Suppressor macrophage treated with lipopolysaccharide for 1 hour (primary cell): ENCODE measurements at places on chromosomes 3 and 15.

DNA sequence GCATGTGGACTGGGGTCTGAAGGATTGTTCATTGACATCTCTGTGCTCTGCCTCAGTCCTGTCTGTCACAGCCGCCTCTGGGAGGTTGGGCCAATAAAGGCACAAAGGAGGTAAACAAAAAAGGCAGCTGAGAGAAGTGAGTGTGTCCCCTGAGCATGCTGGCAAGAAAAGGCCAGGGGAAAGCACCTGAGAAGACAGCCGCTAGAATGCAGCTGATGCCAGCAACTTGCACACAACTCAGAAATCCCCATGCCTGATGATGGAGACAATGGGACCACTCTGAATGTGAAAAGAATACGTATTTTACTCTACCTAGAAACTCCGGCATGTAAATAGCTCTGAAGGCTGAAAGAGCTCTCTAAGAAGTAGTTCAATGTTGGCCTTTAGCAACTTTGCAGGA, 118.7 kb downstream of the KCNH8 start:
- peak; percentile 1 for DNase-seq

GRCh38 chr3:160049565-160049964, 60.9 kb downstream of the IL12A start:
- peak; percentile 16 for DNase-seq

- DNase-seq: no peak
Observed at GRCh38 chr15:59307165-59307537, 65.5 kb downstream of the MYO1E start.

GRCh38 chr3:129317014-129317771, 38.5 kb downstream of the HMCES start:
- no peak for DNase-seq

DNA sequence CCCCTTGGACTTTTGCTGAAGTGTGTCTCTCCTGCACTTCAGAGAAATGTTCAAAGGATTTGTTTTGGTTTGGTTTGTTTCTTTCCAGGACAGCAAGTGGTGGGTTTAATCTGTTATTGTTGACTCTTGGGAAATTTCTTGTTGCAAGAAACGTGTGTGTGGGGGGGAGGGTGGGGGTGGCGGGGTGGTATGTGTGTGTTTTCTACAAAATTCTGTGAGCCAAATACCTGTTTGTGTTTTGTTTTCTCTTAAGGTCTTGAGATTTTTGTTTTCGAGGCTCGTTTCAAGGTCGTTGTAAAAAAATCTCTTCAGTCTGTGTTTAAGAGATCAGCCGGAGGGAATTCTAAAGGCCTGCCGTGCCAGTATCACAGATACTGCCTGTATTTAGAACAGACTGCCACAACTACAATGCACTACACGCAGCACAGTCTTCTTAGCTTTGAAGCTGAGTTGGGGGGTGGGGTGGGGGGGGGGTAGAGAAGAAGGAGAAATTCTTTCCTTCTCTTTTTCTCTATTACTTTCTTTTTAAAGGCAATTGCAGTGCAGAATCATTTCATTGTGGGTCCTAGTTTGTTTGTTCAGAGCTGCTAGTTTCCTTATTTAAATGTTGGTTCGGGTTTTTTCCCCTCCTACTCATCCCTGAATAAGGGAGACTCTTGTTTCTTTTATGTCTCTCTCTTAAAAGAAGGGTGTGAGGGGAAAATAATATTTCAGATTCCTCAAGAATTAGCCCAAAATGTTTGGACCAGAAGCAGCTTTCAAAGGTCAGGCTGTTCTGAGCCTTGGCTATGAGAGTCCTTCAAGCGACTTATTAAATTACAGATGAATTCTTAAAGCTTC, 1.4 kb upstream of the BCL6 start:
- peak; percentile 73 for DNase-seq

DNA sequence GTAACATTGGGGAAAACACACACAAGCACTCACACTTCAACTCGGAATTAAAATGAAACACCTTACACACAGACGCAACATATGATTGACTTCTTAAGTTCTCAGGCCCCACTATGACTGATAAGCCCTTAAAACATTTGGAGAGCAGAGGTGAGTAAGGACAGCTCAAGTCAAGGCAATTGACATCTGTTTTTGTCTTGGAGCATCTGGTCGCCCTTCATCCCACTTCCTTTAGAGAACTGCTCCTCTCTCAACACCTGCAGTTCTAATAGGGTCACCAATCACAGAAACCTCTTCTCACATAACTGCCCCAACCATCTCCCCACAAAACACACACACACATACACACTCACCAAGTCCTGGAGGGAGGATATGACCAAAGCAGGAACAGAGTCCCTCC, 43.4 kb downstream of the ERC2 start:
- DNase-seq: no peak

GRCh38 chr15:68580026-68580882, 1.5 kb downstream of the CORO2B start:
- no peak for DNase-seq

DNA sequence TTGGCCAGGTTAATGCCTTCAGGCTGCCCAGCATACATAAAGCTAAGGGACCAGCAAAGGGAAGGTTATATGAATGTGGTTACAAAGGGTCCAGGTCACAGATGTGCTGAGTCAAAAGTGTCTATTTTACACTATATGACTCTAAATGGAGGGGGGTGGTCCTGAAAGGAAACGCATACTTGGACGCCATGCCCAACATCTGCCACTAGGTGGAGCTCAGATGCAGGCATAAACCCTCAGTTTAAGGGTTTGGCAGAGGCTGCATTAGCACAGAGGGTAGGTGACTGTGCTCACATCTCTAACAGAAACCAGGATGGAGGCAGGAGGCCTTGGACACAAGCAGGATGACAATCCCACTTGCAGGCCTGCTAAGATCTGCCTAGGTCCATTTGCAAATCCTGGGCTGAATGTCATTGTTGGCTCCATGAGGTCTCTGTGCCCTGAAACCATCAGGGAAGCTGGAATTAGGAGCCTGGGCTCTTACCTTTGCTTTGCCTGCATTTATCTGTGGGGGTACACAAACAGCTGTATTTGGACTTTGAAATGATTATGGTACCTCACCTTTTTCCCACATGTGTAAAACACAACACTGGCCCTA, 55.8 kb downstream of the ZNF621 start:
- peak; percentile 74 for DNase-seq

GRCh38 chr3:128271536-128272332, 118.5 kb downstream of the EEFSEC start:
- no peak for DNase-seq

- DNase-seq: no peak
Observed at GRCh38 chr3:47411696-47412452, 31.1 kb downstream of the PTPN23 start.

GRCh38 chr15:40069178-40070165, 30.5 kb upstream of the SRP14 start:
- DNase-seq: peak; percentile 28

GRCh38 chr3:54663501-54664011, 264.3 kb downstream of the LRTM1 start:
- DNase-seq: no peak

GRCh38 chr15:101801048-101801447, 2.3 kb upstream of the OR4F6 start:
- no peak for DNase-seq

GRCh38 chr3:155326244-155326643, 32.8 kb upstream of the STRIT1 start:
- no peak for DNase-seq

GRCh38 chr15:82554351-82554750, 14.1 kb upstream of the RPS17 start:
- DNase-seq: no peak

- no peak for DNase-seq
Observed at GRCh38 chr3:184784731-184785500, 27.1 kb upstream of the VPS8 start.

DNA sequence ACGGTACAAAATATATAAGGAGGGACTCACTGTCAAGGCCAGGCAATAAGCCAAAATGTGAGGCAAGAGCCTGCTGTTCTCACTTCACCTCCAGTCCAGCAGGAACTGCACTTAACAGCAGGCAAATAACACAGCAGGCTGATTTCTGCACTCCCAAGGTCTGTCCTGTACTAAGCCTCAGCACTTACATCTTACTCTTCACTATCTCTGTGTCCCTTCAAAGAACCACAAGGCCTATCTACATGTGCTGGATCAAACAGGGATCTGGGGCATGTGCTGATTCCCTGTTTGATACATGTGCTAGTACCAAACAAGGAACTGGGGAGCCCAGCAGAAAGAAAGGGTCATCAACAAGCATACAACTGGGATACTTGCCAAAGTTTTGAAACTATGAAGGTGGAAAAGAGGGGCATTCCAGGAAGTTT, 22.2 kb downstream of the UACA start:
- peak; percentile 82 for DNase-seq

GRCh38 chr3:31878231-31878838, 102.7 kb downstream of the OSBPL10 start:
- DNase-seq: no peak

DNA sequence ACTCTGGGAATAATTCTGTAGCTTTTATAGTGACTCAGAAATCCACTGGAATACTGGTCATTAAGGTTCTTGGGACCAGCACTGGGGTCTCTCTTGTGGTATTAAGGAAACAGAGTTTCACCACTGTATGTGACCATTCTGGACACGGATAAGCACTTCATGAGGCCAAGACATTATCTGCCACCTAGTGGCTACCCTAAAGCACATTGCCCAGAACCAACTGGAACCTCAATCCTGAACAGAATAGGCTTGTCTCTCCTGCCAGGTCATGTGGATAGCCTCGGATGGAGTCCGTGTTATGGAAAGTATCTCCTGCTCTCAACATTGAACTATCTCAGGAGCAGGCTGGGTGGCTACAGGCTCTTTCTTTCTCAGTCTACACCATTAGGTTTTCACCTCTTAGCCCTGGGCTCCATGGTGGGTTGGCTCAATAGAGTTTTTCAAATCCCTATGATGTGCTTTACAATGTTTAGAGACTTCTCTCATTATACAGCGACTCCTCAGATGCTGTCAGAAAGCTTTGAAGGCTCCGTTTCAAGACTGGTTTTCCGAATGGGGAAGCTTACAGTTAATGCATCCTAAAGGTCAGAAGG, 167.6 kb upstream of the ST8SIA2 start:
- peak; percentile 15 for DNase-seq

DNA sequence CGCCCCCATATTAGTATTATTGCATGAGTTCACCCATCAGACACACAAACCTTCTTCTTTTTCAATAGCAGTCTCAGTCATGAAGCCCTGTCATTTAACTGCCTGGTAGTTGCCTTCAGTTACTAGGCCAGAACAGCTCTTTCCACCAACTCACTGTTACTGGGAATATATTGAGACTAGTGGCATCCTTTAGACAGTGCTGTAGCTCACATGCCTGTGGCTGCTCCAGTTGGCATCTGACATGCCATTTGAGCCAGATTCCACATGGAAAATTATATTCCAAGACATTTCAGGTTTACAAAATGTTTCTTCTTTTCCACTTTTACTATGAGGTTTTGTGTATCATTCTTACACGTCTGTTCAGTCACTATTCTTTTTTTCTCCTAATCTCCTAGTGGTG, 146.1 kb downstream of the GHSR start:
- no peak for DNase-seq

DNA sequence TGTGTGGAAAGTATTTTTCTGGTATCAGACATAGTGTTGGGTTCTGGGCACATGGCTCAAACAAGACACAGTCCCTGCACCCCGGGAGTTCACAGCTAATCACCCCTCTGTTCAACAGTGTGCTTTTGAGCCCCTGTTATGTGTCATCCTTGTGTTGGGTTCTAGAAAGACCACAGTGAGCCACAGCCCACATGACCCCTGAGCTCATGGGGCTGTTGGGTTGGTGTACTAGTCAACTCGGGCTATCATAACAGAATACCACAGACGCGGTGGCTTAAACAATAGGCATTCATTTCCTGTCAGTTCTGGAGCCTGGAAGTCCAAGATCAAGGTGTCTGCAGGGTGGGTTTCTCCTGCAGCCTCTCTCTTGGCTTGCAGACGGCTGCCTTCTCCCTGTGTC, 100.0 kb downstream of the DNAJB8 start:
- no peak for DNase-seq

DNA sequence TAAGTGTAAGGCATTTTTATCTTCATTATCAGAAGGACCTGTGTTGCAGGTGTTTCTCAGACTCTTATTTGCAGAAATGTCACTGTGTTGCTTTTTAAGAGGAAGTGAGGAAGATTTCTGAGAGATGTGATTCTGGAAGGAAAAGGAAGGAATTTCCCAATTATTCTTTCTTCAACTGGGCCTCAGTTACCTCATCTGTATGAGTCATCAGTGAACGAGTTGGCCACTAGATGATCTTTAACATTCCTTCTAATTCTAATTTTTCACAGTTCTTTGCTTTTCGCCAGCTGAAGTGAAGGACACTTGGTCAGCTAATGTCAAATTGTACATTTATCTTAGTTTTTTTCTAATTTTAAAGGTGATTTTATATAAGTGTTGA, 28.9 kb downstream of the CLEC3B start:
- peak; percentile 76 for DNase-seq

DNA sequence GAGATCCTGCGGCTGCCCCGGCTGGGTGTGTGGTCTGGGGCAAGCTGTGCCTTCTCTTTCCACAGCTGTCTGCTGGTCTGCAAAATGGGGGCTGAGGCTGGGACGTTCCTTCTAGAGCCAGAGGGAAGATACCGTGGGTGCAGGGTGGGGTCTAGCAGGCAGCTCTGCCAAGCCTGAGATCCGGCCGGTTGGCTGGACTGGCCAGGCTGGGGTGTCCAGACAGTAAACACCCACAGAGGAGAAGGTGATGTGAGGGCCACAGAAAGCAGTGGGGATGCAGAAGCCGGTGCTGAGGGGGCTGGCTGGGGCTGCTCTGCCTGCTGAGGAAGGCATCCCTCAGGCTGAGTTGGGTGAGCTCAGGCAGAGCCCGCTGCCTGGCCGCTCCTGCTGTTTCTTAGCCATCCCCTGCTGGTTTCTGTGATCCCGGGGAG, 46.1 kb downstream of the FBLN2 start:
- no peak for DNase-seq

GRCh38 chr3:85710490-85710889, 751.7 kb downstream of the CADM2 start:
- peak; percentile 4 for DNase-seq

GRCh38 chr15:96213045-96213444, 117.5 kb upstream of the NR2F2 start:
- no peak for DNase-seq

DNA sequence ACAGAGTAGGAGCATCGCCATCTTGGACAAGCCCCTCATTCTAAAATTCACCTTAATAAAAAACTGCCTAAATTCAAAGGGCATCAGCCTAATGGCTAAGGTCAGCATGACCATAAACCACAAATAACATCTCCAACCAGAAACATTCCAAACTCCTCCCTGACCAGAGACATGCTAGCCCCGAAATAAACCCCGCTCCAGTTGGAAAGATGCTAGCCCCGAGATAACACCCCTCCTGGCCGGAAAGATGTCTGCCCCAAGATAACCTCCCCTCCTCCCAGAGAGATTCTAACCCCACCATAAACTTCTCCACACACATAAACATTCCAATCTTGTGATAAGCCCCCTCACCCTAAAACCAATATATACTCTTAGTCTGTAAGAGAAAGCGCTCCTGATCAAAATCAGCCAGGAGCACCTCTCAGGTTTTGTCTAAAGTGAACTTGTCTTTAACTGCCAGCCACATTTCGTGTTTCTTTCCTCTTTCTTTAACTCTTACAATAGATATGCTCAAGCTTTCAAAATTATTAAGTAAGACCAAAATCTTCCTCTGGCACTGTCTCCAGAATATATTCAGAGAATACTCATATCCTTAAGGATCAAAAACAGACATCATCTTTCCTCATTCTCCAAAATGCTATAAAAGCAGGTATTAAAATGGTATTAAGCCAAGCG, 104.1 kb downstream of the GSK3B start:
- no peak for DNase-seq
